ENCODE measurements at places on chromosomes 5 and 9.

- DNase-seq, result no peak
These were observed 5.2 kb downstream of the FCN2 start for GRCh38 chr9:134885679-134886412.

GRCh38 chr5:134638760-134639201 is 6.2 kb upstream of the SAR1B start:
- DNase-seq, result no peak

- no peak for DNase-seq
These were observed 2.3 kb upstream of the AK3 start for GRCh38 chr9:4743131-4743875.

DNA sequence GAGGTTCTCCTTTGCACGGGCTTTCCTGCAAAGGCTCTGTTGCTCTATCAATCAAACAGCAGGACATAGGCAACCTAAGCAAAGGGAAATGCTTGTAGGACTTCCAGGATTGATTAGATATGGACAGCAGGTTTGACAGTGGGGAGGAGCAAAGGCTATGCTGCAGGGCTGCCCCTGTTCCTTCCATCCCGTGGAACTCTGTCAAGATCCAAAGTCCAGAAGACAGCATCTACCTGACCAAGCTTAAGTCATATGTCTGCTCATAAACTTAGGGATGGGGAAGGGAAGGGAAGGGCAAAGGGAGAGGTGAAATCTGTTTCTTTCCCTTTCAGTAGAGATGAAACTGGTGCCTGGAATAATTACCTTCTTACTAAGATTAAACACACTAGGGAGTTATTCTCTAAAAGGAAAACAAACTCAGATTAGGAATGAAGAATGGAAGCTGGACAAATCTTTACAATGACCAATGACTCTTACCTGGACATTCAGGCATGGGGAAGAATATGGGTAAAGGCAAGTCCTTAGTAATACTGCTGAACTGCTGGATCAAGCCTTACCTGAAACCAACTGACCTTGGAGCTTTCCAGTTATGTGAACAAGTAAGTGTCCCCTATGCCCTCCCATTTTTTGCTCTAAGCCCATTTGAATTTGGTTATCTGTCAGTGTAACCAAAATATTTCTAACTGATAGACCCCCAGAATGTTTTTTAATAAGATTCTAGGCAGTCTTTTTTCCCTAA is 8.4 kb upstream of the ACOT12 start:
- DNase-seq, result no peak

GRCh38 chr9:3787628-3788027 is 261.8 kb upstream of the RFX3 start:
- DNase-seq, result no peak
